ENCODE measurements at places on chromosomes 1 and 21.

GRCh38 chr1:96362623-96363022 lies 359.0 kb upstream of the PTBP2 start:
- H3K36me3 ChIP-seq = no peaks in the 10 kb centered on the region
- no peaks in the 10 kb centered on the region for H3K27me3 ChIP-seq
- no peak overlapping the region for H3K27ac ChIP-seq
- H3K4me1 ChIP-seq = no peaks in the 10 kb centered on the region
- no peak for DNase-seq

GRCh38 chr1:84480650-84481049 lies 1.6 kb downstream of the RPF1 start:
- H3K27ac ChIP-seq = no peak overlapping the region
- peaks cover 18% of the 10 kb centered on the region for H3K4me1 ChIP-seq
- H3K4me3 ChIP-seq = peak overlapping the region; percentile 66
- H3K36me3 ChIP-seq = no peaks in the 10 kb centered on the region

DNA sequence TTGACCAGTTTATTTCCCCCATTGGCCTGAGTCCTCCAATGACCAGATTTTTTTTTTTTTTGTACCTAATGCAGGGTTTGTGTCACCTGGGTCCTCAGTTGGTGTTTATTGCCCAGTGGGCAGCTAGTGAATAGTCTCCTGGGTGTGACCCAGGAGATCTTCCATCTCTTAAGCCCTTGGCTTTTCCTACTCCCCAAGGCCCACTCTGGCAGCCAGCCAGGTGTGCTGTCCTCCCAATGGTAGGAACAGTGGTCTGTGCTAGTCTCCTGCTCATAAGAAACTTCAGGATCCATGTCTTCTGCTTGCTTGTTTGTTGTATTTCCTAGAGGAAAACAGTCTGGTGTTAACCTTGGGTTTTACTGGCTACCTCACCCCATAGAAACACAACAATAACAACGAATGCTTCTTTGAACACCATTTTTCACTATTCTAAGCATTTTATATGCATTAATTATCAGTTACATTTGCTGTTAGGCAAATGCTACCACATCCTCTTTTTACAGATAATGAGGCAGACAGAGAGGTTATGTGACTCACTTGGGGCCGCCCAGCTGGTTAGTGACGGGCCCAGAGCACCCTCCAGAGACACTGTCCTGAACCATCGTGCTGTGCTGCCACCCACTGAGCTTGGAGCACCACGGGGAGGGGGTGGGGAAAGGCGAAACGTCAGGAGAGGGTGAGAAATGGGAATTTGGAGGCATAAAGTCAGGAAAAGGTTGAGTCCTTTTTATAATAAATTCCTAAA lies 107.5 kb downstream of the HIVEP3 start:
- no peak overlapping the region for H3K27ac ChIP-seq
- peaks cover 27% of the 10 kb centered on the region for H3K4me1 ChIP-seq
- no peaks in the 10 kb centered on the region for H3K27me3 ChIP-seq

GRCh38 chr1:98323388-98323787 lies 338.1 kb upstream of the SNX7 start:
- no peak overlapping the region for H3K4me3 ChIP-seq
- no peaks in the 10 kb centered on the region for H3K36me3 ChIP-seq
- peak; percentile 25 for DNase-seq
- H3K27ac ChIP-seq = peak overlapping the region; percentile 64
- H3K27me3 ChIP-seq = no peaks in the 10 kb centered on the region

- H3K4me3 ChIP-seq = no peak overlapping the region
- peaks cover 20% of the 10 kb centered on the region for H3K4me1 ChIP-seq
- no peak for DNase-seq
- no peak overlapping the region for H3K27ac ChIP-seq
These were observed 23.5 kb downstream of the LAMB3 start for GRCh38 chr1:209628618-209629299.

GRCh38 chr1:18875107-18875795 lies 15.8 kb upstream of the TAS1R2 start:
- no peak overlapping the region for H3K4me3 ChIP-seq
- H3K4me1 ChIP-seq = peaks cover 5% of the 10 kb centered on the region
- H3K27me3 ChIP-seq = no peaks in the 10 kb centered on the region
- no peaks in the 10 kb centered on the region for H3K36me3 ChIP-seq
- H3K27ac ChIP-seq = no peak overlapping the region
- peak; percentile 81 for DNase-seq

- H3K27me3 ChIP-seq = no peaks in the 10 kb centered on the region
- no peaks in the 10 kb centered on the region for H3K4me1 ChIP-seq
- no peak overlapping the region for H3K27ac ChIP-seq
- no peaks in the 10 kb centered on the region for H3K36me3 ChIP-seq
- H3K4me3 ChIP-seq = no peak overlapping the region
- no peak for DNase-seq
These were observed 82.3 kb downstream of the DENND1B start for GRCh38 chr1:197692965-197693364.

DNA sequence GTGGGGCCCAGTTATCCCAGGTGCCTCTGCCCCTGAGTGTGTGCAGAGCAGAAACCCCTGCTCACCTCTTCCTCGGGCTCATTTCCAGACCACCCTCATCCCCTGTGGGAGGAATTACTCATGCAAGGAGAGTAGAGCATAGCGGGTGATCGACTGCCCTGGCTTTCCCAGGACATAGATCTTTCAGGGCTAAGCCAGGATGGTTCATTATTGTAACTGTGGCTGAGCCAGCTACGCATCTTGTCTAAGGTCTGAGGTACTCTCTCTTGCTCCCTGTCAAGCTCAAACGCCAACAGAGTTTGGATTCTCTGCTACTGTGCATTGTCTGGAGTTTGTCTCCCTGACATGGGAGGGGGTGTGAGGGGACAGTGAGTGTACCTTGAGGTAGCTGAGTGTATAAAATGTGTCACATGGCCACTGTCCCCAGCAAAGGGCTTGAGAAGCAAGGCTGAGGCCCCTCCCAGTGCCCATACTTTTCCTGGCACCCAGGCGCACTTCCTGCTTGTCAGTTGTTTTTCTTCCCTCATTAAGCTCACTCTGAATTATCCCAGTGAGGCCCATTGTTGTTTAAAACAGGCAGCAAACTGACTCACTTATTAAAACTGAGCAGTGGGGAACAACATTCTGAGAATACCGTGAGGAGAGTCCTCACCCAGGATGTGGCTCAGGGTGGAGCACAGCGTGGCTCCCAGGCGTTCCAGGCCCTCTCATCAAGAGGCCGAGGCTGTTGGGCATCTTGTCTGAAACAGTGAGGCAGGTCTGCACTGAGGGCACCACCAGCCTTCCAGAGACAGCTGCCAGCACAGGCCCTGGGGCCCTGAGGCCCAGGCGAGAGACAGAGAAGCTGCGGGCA lies 92.9 kb downstream of the LAMC2 start:
- H3K27me3 ChIP-seq = no peaks in the 10 kb centered on the region
- H3K36me3 ChIP-seq = no peaks in the 10 kb centered on the region
- no peak overlapping the region for H3K4me3 ChIP-seq

DNA sequence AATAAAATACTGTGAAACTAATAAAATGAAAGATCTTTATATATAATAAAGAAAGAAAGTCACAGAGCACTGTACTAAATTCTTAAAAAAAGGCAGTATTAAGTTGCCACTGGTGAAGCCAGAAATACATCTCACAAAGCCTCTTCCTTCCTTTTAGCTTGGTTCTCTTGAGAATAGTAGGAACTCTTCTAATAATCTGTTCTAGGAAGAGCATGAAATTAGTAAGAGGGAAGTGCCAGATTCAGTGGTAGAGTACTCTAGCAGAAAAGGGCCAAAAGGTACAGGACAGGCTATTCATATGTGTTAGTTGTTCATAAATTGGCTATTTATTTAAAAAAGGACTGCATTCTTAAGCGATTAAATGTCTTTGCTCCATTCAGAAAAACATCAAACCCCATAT lies 33.7 kb downstream of the CTTNBP2NL start:
- no peak for DNase-seq
- H3K4me1 ChIP-seq = peaks cover 16% of the 10 kb centered on the region
- H3K27ac ChIP-seq = peak overlapping the region; percentile 71
- H3K4me3 ChIP-seq = no peak overlapping the region

DNA sequence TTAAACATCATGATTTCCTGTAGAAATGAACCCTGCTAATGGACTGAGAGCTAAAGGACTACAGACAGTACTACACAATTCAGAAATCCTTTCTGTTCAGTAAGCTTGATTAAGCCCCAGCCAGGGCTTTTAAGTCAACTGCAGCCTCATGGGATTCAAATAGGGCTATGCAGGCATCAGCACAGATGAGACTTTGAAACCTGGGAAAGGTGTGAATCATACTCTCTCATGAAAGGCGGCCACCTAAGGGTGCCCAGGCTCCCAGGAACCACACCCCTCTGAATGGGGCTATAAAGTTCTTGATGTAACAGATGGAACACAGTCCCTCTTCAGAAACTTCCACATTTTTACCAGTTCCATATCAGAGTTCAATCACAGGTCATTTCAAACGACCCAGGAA lies 7.6 kb downstream of the SIPA1L2 start:
- peak overlapping the region; percentile 64 for H3K27ac ChIP-seq
- H3K36me3 ChIP-seq = no peaks in the 10 kb centered on the region
- DNase-seq = no peak
- H3K27me3 ChIP-seq = no peaks in the 10 kb centered on the region
- H3K4me1 ChIP-seq = peaks cover 71% of the 10 kb centered on the region
- no peak overlapping the region for H3K4me3 ChIP-seq

DNA sequence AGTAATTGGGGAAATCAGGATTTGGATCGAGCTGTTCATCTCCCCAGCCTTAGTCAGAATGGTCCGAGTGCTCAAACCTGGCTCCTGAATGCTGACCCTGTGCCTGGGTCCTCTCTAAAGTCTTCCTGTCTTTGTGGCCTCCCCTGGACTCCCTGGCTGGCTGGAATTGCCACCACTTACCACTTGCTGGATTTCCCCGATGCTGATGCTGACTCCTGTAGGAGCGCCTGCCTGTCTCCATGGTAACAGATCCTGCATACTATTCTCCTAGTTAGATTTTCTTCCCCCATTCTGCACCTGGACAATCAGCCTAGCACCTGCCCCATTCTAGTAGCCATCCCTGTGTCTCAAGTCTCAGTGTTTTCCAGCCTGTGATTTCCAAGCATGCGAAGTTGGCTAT lies 382.2 kb upstream of the ESRRG start:
- no peaks in the 10 kb centered on the region for H3K4me1 ChIP-seq
- DNase-seq = no peak
- no peaks in the 10 kb centered on the region for H3K36me3 ChIP-seq
- H3K27me3 ChIP-seq = no peaks in the 10 kb centered on the region
- H3K4me3 ChIP-seq = no peak overlapping the region

DNA sequence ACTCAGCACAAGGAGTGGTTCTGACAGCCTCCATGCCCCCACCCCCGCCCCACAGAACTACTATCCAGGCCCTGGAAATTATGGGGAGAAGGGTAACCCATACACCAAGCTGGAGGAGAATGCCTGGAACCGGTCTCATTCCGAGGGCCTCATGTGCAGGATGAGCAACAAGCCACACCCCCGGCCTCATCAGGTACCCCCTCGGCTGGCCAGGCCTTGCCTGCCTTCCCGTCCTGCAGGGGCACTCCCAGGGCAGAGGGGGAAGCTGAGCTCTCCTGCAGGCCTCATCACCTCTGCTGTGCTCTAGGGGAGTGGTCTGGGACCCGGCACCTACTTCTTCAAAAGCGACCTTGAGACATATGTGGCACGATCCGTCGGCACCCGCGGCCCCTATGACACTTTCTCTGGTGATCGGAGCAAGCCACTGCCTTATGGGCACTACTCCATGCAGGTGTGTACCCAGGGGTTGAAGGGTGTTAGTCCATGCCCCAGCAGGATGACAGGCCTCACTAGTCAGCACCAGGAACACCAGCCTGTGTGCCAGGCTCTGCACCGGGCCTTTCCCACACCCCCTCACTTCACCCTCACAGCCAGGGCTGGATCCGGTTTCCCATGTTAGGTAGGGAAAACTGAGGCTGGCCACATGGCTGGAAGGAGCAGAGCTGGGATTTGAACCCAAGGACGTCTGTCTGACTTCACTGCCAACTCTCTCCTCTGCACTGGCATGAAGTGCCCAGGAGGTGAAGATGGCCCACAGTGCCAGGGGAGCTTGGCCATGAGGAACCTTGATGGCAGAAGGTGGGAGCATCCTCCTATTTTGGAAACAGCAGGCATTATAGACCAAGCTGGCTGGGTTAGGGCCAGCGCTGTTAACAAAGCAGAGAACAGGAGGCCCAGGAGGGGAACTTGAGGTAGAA lies 10.9 kb upstream of the TTC22 start:
- H3K4me1 ChIP-seq = no peaks in the 10 kb centered on the region
- no peak for DNase-seq
- no peak overlapping the region for H3K27ac ChIP-seq
- no peaks in the 10 kb centered on the region for H3K36me3 ChIP-seq
- no peak overlapping the region for H3K4me3 ChIP-seq
- H3K27me3 ChIP-seq = no peaks in the 10 kb centered on the region
